Left lobe of liver (tissue), 2 donors: ENCODE measurements at places on chromosomes 7 and 10.

GRCh38 chr7:44322631-44323363 is 2.6 kb downstream of the CAMK2B start:
- peak; percentile 96 for DNase-seq

DNA sequence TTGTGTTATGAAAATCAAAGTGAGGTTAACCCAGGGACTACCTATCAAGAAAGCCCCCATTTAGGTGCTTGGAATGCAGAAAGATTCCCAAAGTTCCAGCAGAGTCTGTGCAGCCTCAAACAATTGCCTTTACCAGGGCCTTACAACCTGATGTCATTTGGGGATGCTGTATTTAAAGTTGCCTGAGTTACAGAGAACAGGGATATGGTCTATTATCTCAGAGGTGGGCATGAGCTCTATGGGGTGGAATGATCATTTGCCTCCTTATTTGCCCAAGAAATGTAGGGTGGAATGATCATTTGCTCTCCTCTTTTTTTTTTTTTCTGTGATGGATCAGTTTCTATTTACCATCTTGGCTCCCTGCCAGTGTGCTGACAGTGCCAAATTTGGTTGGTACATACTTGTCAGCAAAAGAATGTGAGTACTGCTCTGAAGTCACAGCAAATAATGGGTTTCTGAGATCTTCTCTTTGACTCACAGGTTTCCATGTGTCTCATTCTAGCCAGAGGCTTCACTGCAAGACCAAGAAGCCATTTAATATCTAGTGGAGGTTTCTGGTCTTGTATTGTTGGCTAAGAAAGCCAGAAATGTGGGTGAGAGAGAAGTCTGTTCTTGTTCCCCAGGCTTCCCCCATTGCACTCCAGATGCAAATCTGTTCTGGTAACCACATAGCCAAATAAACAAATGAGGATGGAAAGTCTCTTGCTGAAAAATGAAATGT is 45.5 kb upstream of the ZNRF2 start:
- DNase-seq: peak; percentile 88

- DNase-seq: no peak
Measured at GRCh38 chr7:1651031-1651446, 19.0 kb upstream of the ELFN1 start.

DNA sequence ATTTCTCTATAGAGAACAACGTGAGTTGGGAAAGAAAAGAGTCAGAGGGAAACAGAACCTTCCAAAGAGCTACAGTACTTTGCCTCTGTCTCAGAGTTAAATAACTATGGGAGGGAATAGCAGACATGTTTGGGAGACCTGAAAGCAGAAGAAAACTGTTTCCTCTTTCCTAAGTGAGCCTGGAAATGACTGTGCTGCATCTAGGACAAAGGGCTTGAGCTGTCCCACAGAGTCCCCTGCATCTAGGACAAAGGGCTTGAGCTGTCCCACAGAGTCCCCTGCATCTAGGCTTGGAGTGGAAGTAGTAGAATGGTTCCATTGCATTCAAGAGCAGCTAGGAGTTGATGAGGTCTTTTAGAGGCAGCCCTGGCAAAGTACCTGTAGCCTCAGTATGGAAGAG is 149.7 kb downstream of the DKK1 start:
- no peak for DNase-seq

DNA sequence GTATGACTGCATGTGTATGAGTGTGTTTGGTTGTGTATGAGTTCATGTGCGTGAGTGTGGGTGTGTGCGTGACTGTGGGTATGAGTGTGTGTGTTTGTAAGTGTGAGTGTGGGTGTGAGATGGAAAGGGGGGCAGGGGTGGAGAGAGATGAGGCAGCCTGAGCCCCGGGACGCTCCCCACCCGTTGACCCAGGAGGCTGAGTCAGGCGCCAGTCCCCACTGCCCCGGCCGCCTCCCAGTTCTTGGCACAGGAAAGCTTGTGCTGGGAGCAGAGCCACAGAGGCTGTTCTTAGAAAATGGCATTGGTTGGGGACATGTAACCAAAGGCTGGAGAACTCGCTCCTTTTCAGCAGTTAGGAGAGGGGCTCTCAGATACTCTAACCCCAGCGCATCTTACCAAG is 27.8 kb upstream of the NUB1 start:
- DNase-seq: peak; percentile 44

DNA sequence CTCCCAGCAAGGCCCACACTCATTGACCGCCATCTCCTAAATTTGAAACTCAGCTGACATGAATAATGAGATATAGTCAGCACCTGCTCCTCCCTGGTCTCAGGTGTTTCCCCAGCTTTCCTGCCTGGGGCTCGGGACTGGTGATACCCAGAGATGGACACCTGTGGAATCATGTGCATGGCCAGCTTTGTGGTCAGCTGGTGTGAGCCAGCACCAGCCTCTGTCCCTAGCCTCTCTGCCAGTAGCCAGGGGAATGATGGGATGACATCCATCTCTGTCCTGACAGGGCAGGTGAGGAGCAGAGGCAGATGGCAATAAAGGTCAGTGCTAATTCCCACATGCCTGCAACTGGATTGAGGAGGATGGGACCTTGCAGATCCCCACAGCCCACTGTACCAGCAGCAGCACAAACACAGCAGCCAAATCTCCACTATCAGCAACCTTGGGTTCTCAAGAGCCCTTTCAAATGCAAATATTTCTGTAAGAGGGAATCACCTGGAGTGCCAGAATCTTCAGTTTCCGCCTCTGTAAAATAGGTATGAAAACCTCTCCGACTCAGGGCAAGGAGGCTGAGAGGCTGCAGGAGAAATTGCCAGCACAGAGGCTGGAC is 329.2 kb upstream of the ZMIZ1 start:
- no peak for DNase-seq

GRCh38 chr10:96310321-96310669 is 6.1 kb downstream of the DNTT start:
- no peak for DNase-seq

DNA sequence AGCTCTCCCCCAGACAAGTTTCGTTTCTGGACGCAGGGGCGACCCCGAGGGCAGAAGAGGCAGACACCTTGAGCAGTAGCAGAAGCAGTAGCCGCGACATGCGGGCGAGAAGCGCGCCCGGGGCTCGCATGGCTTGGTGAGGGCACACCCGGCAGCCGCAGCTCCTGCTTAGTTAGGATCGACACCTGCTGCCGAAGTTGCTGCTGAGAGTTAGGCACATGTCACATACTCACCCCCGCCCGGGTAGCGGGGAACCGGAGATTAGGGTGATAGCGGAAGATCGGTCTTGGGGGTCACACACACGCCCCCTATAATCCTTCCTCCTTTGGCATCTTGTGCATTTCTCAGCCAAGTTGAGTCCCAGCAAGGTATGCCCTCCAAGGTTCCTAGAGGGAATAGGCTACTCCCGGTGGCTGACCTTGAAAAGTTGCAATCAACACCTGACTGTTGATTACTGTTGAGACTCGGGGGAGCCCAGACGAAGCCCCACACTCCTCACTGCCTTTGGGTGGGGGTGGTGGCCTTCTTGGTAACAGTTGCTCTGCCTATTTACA is 668 bp downstream of the GPR37 start:
- DNase-seq: peak; percentile 56

DNA sequence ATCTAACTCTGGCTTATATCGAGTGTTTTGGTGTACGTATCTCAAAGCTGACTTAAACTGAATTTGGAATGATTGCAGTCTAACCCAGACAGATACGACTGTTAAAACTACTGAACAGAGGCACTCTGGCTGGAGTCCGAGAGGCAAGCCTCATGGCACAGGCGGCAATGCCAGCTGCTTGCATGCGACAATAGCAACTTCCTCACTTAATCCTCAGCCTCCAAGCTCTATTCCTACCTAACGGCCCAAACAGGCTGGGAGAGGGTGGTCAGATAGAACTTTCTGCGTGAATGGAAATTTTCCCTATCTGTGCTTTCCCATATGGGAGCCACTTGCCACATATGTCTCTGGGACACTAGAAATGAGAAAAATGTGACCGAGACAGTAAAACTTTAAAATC is 292.0 kb upstream of the KLF6 start:
- no peak for DNase-seq

DNA sequence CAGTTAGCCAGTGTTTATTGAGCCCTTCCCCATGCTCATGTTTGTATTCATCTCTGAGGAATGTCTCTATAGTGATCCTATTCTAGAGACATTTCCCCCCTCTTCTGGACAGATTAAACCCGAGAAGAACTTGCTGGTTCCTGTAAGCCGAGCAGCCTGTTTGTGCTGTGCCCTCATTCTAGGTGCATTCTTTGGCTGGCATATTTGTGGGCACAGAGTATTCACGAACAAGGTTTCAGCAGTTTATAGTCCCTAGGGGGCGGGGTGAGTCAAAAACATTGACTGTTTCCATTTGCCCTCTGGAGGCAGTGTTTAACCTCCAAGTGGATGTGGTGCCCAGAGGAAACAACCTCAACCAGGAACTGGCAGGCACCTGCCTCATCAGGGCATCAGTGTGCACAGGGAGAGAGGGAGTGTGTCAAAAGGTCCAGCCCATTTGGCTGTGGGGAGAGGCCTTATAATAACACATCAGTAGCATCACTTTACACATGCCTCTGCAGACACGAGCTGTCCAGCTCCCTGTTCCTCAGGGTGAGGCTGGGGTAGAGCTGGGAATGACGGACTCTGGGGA is 273.3 kb upstream of the LRGUK start:
- no peak for DNase-seq

GRCh38 chr7:157195868-157196267 is 57.1 kb downstream of the UBE3C start:
- DNase-seq: no peak

- no peak for DNase-seq
Measured at GRCh38 chr10:74121368-74121767, 29.3 kb downstream of the AP3M1 start.

DNA sequence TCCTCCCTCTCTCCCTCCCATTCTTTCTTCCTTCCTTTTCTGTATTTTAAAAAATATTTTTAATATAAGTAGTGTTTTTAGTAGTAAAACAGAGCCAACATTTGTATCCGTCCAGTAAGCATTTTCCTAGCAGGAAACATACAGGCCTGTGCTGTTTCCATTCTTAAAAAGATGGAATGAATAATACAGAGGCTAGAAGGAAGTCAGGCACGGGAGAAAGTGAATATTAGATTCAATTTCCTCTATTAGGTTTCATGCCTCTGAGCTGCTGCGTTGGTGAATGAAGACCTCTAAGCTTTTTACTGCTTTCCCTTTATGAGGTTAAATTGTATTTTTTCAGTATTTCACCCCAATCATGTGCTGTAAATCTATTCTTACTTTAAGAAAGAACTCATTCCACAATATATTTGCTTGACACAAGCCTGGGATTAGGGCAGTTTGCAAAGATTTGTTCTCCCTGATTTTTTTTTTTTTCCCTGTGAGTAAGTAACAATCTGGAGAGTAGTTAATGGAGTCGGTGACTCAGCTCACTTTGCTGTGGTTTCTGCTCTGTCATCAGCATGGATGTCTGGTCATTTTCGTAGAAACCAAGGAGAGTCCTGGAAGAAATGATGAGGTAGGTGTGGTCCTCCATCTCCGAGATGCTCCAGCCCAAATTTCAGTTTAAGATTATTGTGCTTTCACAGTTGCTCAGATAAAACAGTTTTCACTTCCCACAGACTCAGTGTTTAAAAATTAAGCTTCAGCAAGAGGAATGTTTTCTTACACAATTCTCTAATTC is 76.1 kb upstream of the PITRM1 start:
- DNase-seq: no peak
